Mucosa of gallbladder (tissue), 1 donor: ENCODE measurements at places on chromosomes 11 and 22.
A peak's percentile ranks its signal among the peaks of the same experiment; 100 is the strongest.

- DNase-seq, result no peak
These were observed 18.5 kb downstream of the CD5 start for GRCh38 chr11:61120706-61121191.

DNA sequence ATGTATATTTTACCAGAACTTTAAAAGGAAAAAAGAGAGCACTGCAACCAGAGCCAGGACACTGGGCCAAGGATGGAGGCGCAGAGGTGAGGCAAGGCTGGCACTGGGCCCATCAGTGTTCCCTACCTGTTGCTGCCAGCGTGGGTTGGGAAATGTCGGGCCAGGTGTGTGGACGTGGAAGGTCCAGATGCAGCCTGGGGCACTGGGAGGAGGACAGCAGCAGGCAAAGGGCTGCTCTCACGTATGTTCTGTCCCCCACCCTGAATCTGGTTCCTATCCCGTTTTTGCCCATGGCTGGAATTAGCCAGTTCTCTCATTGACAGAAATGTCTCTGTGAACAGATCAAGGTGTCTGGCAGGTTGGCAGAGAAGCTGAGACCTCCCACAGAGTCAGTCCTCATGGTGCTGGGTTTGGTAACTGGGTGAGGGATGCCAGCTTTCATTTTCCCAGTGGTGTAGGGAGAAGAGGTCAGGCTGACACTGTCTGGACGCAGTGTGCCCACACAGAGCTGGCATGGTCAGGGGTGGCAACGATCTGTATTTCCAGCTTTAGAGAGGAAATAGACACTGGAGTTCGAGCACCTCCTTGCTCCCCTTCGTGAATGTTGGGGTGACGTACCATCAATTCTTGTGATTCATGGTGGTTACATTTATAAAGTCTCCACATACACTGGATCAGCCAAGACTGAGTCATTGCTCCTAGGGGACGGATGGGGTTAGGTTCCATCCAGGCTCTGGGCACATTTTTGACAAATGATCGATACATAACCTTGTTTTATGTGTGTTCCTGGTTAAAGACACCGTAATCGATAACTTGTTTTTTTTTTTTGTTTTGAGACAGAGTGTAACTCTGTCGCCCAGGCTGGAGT is 4.3 kb upstream of the PNPLA3 start:
- DNase-seq, result no peak

- DNase-seq, result peak; percentile 19
These were observed 143.8 kb downstream of the NECTIN1 start for GRCh38 chr11:119585043-119585781.

GRCh38 chr11:8263109-8263768 is 439 bp downstream of the LMO1 start:
- DNase-seq, result no peak
